Foreskin fibroblast (primary cell): ENCODE measurements at places on chromosomes 5 and 9.

DNA sequence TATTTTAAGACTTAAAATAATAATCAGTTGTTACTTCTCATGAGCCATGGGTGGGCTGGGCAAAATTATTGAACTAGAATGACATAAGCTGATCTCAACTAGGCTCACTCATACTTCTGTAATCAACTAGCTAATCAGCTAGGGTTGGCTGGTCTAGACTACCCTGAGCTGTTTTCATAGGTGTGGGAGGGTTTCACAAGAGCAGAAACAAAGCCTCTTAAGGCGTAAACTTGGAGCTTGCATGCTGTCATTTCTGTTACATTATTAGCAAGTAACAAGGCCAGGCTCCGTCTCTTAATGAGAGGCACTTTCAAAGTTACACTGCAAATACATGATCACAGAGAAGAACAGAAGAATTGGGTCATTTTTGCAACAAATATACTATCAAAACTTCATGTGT, 57.2 kb upstream of the GHR start:
- DNase-seq: no peak

GRCh38 chr5:123155446-123155960, 66.5 kb downstream of the PRDM6 start:
- no peak for DNase-seq

GRCh38 chr9:130104491-130105193, 50.9 kb downstream of the GPR107 start:
- no peak for DNase-seq

DNA sequence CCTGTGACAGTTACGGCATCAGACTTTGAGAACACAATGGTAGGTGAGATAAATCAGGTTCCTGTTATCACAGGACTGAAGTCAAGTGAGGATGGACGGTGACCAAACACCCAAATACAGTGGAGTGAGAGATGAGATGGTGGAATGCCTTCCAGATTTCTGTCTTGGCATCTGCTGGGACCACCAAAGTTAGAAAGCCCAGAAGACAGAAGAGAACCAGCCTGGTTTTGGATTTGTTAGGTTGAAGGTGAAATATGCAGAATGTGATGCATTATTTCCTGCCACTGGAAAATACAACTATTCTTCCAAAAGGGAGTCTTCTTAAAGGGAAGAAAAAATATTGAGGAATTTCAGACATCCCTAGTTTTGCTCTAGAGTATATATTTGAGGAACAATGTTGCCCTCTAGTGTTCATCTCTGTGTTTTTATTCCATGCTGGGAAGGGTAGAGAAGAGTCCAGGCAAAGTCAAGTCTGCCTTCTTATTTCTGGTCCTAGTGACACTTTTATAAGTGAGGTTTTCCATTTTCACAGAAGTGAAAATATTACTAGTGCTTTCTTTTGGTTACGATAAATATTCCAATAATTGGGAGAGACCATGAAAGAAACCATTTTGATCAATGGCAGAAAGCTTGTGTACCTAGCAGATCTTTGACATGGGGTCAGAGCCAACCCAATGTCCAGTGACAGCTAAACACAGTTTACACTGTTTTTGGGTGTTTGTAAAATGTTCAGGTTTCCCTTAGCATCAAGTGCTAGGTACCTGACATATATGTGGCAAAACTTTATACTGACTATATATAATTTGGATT, 142.3 kb upstream of the ANKH start:
- peak; percentile 43 for DNase-seq

DNA sequence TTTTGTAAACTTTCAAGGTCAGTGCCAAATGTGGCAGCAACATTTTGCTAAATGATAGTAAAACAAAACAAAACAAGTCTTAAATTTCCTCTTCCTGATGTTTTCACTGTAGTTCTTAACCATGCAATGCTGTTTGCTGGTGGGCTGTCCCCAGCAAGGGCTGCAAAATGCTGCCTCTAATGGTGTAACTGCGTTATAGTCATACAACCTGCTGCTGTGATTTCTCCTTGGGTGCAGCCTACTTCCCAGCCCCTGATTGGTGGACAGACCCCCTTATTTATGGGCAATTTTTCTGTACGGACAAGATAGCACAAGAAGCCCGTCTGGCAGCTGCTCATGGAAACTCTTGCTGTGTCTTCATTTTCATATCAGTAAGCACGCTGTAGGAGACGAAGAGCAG, 26.6 kb upstream of the PIP5K1B start:
- no peak for DNase-seq
